ENCODE measurements at places on chromosomes 5 and 9.

DNA sequence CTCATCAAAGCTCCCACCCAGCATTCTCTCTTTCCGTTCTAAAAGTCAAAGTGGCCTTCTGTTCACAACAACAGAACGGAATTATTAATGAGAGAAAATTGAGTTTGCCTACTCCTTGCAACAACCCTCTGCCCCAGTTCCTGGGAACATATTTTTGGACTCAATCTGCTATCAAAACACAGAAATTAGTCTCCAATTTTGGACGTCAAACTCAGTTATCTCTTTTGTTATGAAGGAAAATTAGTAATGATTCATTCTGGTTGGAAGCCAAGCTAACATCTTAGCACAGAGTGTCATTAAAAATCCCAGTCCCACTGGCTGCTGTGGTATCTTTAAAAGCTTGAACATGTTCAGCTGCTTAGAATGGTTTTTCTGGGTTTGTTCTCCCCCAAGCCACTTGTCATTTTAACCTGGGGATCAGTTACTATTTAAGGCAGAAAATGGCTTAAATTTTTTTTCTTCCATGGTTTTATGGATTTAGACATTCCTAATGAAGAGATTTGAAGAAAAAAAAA lies 343.2 kb downstream of the TRIM32 start:
- no peak for DNase-seq

GRCh38 chr5:8340739-8341344 lies 471.9 kb downstream of the MTRR start:
- DNase-seq, result no peak

- no peak for DNase-seq
These were observed 20.8 kb downstream of the KYAT1 start for GRCh38 chr9:128860937-128861336.

GRCh38 chr5:31781772-31782171 lies 142.8 kb downstream of the PDZD2 start:
- no peak for DNase-seq

GRCh38 chr5:139799359-139799758 lies 3.8 kb downstream of the PSD2 start:
- no peak for DNase-seq

DNA sequence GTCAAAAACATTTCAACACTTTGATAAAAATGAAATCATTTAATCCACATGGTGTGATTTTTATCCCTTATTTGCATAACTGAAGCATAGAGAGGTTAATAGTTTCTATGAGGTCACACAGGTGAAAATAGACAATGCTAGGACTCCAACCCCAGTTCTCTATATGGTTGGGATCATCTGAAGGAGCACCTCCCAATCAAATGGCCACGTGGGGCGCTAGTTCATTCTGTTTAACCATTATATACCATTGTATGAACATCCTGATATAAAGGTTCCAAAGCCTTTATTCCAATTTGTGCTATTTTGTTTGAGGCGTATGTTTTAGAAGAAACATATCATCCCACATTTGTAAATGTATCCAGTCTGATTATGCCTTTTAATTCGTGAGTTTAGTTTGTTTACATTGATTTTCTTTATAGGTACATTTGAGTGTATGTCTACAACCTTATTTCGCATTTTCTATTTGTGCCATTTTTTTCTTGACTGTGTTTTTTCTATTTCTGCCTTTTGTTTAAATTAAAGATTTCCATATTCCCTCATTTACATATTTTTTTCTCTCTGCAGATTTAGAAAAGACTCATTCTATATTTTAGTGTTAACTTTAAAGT lies 1092.0 kb downstream of the MAT2B start:
- no peak for DNase-seq

- DNase-seq, result no peak
These were observed 29.3 kb downstream of the ZDHHC11 start for GRCh38 chr5:821504-821903.

GRCh38 chr9:131773911-131774379 lies 34.1 kb upstream of the RAPGEF1 start:
- no peak for DNase-seq

DNA sequence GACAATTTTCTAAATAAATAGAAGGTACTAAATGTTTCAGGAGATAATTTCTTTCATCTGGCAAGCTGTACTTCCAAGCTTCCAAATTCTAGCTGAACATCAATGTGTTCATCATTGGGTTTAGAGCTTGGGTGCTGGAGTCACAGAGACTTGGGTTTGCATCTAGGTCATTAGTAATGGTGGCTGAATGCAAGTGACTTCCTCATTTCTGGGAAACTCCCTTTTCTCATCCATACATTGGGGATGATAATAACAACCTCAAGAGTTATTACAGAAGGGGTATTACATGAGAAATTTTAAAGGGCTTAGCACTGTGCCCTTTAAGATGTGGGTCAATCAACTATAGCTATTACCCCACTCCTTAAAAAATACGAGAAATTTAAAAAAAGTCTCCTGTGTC lies 41.1 kb upstream of the KLF4 start:
- DNase-seq, result no peak

GRCh38 chr5:140986117-140986521 lies 19.8 kb downstream of the PCDHAC2 start:
- no peak for DNase-seq

DNA sequence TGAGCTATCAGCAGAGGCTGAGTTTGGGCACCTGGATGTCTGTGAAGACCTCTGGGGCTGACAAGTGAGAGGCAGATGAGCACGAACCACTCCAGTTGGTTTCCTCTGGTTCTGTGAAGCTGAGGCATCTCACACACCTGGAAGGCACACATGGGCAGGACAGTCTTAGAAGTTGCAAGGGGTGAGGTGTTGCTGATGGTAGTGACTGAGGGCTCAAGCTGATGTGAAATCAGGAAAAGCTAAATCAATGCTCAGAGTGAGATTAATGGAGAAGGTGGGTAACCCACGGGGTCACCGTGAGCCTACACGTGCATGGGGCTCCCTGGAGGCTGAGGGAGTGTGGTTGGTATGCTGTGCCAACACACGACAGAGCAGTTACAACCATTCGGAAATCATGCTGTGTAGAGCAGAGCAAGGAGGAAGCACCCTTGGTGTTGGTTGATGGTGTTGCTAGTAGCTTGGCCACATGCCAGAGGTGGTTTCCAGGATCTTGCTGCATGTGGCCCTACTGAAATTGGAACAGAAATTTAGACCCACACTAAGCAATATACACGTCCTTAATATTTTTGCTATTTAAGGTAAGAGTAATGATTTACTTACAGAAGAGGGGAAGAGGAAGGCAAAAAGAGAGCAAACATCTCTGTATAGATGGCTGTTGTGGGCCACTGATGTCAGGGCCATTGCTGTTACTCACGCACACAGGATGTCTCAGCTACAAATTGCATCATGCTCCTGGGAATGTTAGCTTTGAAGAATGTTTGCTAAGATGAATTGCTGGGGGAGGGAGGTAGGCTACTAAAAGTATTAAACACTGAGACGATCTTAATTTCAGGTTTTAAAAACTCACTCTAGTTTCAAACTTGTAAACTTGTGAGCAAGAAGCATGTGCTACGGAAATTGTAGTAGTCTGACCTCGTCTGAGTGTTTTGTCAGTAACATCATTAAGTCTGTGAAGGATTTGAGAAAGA lies 170.5 kb downstream of the ARHGEF28 start:
- DNase-seq, result peak; percentile 29

GRCh38 chr5:171149333-171149732 lies 159.7 kb upstream of the TLX3 start:
- DNase-seq, result no peak

GRCh38 chr5:89954916-89955315 lies 454.6 kb downstream of the CETN3 start:
- no peak for DNase-seq

DNA sequence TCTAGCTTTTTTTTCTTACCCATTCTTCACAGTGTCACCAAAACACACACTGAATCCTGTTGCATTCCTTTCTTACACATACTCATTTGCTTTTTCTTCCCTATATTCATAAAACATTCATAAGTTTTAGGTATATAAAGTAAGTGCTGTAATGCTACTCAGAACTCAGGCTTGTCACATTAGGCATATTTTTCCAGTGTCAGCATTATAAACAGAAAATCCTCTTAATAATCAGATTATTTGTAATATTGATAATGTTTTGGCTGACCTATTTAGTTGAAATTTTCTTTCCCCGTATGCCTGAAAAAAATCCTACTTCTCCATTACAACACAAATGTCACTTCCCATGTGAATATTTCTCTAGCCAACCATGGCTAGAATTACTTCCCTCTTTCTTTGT lies 743.0 kb upstream of the NUDT12 start:
- DNase-seq, result no peak

DNA sequence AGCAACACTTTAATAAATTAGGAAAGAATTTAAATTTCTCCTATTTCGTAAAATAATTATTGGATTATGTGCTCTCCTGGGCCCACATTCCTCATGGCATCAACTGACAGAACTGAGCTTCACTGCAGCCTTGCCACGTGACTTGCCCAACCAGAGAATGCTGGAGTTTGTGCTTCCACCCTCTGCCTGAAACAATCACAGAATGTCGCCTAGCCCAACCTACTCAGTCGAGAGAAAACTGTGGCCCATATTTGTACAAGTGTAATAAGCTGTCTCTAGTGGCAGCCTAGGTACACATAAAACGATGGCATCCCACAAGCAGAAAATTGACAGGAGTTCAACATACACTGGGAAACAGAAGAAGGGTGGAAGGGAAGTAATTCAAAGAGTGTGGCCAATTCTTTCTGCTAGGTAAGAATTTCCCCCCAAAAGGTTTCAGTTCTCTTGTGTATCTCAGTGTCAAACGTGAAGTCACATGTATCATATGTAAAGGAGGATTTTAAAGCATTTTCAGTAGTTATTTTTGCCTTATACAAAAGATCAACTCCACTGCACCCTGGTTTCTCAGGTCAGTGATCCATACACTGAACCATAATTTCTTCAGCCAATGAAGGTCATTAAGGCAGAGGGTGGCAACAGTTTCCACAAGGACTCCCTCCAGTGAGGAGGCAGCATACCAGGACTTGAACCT lies 41.7 kb downstream of the ZNF608 start:
- no peak for DNase-seq

DNA sequence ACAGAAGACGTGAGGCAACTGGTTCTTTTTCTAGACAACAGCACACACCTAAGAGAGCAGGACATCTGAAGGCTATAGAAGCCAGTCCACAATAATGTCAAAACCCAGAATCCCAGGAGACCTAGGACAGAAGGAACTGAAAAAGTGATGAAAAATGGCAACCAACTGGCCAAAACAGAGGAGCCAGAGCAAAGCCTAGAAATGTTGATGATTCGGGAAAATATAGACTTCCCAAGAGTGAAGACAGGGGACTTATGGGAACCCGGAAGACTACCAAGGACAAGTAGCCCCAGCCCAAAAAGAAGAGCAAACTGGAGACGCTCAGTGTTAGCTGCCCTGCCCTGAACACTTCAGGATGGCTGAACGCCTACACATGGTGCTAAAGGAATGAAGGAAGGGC lies 43.4 kb upstream of the ZNF366 start:
- DNase-seq, result no peak

DNA sequence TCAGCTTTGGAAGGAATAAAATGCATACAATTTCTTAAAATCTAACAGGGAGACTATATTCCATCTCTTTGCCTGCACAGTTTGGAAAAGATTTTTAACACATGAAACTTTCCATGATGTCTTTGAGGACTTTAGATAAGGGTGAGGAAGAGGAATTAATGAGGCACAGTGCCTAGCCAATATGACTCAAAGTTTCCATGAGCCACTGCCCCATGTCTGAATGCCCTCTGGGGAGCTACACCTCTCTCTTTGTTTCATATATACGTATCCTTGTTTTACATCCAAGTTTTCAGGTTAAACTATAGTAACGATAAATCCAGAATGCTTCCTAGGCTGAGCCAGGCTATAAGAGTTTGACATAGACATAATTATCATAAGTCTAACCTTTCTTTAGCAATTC lies 349.3 kb upstream of the TLE4 start:
- no peak for DNase-seq

- peak; percentile 71 for DNase-seq
These were observed at the start of gene SPATA6L for GRCh38 chr9:4666042-4666699. SPATA6L (minus strand) TSS chr9:4666480; CDS start chr9:4666250, 230 bp downstream.

GRCh38 chr9:125145425-125145824 lies 2.1 kb upstream of the SCAI start:
- no peak for DNase-seq

GRCh38 chr5:160369990-160370712 lies at the start of gene C1QTNF2:
C1QTNF2 (minus strand) TSS chr5:160370626; CDS start chr5:160355011, 15,615 bp downstream.
- DNase-seq, result peak; percentile 71

GRCh38 chr9:98502311-98502975 lies 206.3 kb downstream of the GABBR2 start:
- DNase-seq, result no peak

GRCh38 chr5:146447734-146448380 lies 724 bp downstream of the TCERG1 start:
- DNase-seq, result no peak

GRCh38 chr5:57007344-57007743 lies 55.4 kb upstream of the MIER3 start:
- no peak for DNase-seq

GRCh38 chr5:35146406-35146805 lies 83.9 kb downstream of the PRLR start:
- no peak for DNase-seq

- no peak for DNase-seq
These were observed 58.5 kb upstream of the TSLP start for GRCh38 chr5:111013011-111013410.

- no peak for DNase-seq
These were observed 56.2 kb downstream of the PLAC8L1 start for GRCh38 chr5:146048994-146049703.

DNA sequence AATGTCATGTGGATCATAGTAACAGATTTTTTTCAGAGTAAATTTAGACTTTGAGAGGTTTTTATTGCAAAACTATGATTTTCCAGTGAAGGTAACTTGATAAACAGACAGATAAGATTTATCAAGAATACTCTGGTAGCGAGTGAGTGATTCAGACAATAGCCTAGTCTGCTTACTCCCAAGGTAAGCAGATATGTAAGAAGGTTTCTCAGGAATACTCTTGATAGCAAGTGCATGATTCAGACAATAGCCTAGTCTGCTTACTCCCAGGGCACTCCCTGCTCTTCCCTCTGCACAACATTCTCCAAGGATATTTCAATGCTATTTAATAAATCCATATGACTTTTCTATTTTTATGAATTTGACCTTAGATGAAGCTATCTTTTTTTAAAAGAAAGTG lies 1881.5 kb downstream of the EFNA5 start:
- DNase-seq, result no peak

DNA sequence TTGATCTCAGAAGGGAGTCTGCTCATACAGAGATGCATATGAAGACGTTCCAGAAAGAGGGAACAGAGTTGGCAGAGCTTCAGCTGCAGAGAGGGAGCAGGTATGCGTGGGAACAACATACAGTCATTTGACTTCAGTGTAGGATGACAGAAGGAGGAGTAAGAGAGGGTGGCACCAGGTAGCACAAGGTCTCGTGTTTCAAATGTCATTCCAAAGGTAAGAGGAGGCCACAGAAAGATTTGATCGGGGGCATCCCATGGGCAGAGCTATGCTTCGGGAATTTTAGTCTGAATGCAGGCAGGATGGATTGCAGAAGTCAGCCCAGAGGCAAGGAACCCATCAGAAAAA lies 367.1 kb downstream of the CDK5RAP2 start:
- no peak for DNase-seq

- no peak for DNase-seq
These were observed 16.2 kb downstream of the PGGT1B start for GRCh38 chr5:115246361-115246991.
